Stimulated activated CD4-positive, alpha-beta T cell treated with anti-CD3 and anti-CD28 coated beads, Interleukin-12 subunit alpha, Interleukin-12 subunit beta, amount 100 ng/mL, for 48 hours (primary cell): ENCODE measurements at places on chromosomes 5 and 9.

DNA sequence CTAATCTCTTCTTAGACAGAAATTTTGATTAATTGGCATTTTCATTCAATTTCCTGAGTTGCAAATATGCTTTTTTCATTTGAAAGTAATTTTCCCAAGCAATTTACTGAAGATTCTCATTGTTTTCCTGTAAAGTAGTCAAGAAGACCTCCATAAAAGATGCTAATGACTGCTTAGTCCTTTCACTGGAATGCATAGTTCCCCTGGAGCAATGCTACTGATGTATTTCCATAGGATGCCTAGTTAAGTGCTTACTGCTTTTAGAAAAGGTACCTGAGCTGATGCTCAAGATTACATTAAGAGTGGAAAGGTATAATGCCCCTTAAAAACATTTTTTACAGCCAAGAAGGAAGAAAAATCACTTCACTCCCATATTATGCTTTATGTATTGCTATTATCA lies 109.2 kb upstream of the EMB start:
- no peak for DNase-seq

- DNase-seq = no peak
These were observed 47.6 kb downstream of the ZSWIM6 start for GRCh38 chr5:61379677-61380076.

GRCh38 chr5:69050214-69050613 lies 43.6 kb upstream of the SLC30A5 start:
- no peak for DNase-seq

DNA sequence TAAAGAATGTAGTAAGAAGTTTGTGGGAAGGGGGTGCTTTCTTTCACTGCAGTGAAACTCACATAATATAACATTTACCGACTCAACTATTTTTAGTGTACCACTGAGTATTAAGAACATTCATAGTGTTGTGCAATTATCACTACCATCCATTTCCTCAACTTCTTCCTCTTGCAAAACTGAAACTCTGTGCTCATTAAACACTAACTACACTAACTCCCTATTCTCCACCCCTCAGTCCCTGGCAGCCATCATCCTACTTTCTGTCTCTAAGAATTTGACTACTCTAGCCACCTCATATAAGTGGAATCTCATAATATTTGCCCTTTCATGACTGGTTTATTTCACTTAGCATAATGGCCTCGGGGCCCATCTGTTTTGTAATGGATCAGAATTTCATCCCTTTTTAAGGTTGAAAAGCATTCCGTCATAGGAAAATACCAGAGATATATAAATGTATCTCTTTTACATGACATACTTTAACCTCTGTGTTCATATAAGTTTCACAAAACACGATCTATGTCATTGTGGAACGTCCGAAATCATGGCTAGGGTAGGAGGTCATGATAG lies 56.3 kb upstream of the DIRAS2 start:
- DNase-seq = no peak

- peak; percentile 33 for DNase-seq
These were observed 16.5 kb downstream of the ASS1 start for GRCh38 chr9:130461218-130461630.

GRCh38 chr5:78787783-78788182 lies 139.2 kb upstream of the LHFPL2 start:
- DNase-seq = no peak

- DNase-seq = no peak
These were observed 16.2 kb downstream of the GDF9 start for GRCh38 chr5:132850066-132850465.

DNA sequence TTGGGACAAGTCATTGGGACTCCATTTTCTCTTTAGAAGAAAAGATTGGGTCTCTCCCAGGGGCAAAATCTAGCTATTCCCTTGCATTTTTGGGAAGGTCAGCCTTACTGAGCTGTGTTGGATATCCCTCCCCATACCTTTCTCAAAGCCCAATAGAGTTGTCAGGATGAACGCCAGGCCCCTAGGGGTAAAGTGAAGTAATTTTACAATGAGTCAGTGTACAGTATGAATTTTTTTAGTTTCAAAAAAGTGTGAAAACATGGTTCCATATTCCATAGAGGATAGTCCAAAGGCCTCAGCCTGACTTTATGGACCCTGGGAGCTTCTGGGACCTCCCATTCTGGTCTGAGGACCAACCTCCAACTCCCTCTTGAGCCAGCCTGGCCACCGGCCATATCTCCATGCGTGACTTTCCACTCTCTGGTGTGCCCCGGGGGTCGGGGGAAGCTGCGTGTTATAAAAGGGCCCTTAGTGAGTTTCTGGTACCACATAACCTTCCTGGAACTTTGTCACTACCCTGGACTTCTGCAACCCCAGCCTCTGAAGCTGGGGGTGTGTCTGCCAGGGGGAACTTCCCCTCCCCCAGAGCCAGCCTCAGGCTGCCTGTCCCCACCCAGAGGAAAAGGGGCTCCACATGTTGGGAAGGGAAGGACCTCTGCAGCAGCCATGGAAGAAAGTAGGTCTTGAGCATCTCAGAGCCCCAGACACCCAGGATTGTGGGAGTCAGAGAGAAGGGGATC lies 52.4 kb upstream of the SYNPO start:
- DNase-seq = no peak

DNA sequence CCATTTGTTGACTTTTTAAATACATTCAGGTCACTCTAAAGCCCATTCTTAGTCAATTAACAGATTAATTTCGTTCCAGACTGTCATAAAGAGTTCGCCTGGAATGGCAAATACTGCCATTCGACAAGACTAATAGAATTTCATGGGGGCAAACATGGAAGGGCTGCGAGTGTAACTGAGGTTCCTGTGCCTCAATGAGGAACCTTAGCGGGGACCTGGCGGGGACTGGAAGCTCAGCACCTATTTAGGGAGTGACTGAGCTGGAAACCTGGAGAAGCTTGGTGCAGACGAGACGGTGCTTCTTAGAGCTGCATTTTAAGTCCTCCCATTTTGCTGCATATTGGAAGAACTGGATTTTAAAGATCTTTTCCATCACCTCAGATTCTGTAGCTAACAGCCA lies 3.4 kb downstream of the VCAN start:
- DNase-seq = no peak

DNA sequence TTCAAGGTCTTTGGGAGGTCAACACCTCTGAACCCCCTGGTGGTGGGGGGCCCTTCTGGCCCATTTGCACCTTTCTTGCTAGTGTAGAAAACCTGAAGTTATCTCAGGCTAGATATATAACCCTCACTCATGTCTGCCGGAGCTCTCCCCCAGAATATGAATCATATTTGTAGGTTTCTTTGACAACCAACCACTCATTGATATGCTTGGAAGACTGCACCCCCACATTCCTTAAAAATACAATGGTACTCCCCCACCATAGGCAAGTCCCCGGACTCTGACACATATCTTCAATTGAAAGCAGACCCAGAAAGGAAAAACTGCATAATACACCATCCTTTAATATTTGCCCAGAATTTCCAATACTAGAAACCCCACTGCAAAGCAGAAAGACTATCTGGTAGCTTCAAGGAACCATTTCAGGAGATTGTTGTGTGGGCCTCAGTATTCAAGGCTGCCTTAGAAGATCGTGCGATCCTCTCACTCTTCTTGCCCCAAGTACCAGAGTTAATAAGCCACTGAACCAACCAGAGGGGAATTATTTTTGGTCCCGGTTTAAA lies 978 bp upstream of the UBE2B start:
- DNase-seq = no peak

- DNase-seq = no peak
These were observed 56.4 kb downstream of the NSD1 start for GRCh38 chr5:177189965-177190364.

GRCh38 chr9:21831841-21832509 lies 29.5 kb downstream of the MTAP start:
- peak; percentile 27 for DNase-seq

DNA sequence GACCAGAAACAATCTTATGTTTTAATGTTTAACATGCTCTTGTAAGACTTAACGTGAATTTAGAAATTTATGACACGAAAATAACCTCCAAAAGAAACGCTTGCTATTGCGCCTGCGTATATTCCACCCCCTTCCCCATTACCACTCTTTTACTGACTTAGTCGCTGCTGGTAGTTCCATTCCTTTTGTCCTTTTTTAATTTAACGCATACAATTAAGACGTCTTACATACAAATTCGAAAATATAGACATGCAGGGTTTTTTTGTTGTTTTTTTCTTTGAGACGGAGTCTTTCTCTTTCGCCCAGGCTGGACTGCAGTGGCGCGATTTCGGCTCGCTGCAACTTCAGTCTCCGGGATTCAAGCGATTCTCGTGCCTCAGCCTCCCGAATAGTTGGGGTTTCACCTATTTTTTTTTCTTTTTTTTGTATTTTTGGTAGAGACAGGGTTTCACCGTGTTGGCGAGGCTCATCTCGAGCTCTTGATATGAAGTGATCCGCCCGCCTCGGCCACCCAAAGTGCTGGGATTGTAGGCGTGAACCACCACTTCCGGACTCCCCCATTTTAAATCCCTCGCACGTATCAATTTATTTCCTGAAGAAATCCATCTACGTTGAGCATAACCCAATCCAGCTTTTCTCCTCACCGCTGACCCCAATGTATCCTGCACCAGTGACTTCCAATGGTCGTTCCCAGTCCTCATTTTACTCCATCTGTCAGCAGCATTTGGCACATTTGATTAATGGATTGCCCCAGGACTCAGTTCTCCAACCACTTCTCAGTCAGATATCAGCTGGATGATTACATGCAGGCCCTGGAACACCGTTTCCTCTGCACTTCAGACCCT lies 684 bp upstream of the MED7 start:
- no peak for DNase-seq

- DNase-seq = no peak
These were observed 416.4 kb upstream of the IRX1 start for GRCh38 chr5:3179220-3179619.

- no peak for DNase-seq
These were observed 29.4 kb downstream of the TNPO1 start for GRCh38 chr5:72845889-72846288.

- DNase-seq = no peak
These were observed 29.2 kb upstream of the ARHGEF28 start for GRCh38 chr5:73596705-73597328.

GRCh38 chr5:67720162-67720772 lies 495.3 kb upstream of the PIK3R1 start:
- no peak for DNase-seq

GRCh38 chr5:95331358-95331757 lies 46.5 kb upstream of the MCTP1 start:
- DNase-seq = no peak

DNA sequence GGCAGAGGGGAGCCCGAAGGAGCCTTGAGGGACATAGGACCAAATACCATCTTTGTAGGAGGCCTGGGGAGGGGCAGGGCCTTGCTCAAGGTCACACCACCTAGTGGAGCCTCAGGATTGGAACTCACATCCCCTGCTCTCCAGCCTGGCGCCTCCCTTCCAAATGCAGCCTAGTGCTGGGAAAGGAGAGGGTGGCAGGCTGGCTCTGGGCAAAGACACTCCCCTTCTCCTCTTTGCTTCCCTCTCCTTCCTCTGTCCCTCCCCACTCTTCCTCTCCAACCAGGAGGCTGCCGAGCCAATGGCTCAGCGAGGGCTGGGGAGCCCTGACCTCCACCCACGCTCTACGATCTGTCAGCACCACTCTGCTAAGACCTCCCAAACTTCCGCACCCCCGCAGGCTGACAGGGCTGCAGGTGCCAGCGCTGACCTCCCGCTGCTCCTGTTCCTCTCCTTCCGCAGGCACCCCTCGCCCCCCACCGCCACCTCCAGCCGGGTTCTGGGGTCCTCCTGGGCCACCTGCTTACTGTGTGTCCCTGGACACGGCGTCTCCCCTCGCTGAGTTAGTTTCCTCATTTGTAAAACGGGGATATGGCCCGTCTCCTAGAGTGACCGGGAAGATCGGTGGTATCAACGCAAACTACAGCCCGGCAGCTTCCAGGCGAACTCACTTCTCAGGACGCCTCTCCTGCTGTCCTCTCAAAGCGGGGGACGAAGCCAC lies 52.9 kb downstream of the C9orf50 start:
- DNase-seq = no peak

GRCh38 chr5:175347931-175348330 lies 96.1 kb downstream of the DRD1 start:
- no peak for DNase-seq

DNA sequence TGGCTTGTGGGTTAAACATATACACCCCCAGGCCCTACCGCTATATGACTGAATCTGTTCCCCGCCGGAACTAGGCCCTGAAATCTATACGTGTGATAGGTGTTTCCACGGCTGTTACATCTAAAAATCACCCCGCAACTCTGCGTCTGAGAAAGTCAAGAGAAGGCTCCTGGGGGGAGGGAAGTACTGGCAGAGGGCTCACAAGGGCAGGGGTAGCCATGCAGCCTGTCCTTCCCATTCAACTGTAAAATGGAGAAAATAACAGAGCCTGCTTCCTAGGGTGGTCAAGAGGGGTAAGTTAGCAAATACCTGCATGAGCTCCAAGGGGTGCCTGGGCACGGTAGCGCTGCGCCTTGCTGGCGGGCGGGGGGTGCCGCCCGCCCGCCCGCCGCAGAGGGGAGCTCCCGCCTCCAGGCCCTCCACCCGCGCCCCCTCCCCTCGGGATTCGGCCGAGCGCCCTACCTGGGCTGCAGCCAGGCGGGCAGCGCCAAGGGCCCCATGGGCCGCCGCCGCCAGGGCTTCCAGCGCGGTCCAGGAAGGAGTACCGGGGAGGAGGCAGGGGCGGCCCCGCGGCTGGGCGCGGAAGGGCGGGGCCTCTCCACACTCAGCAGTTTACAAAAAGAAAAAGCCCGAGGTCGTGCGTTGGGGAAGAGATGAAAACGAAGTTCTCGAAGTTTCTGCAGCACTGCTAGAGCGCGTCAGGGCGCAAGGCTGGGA lies at the start of gene HACD4:
TSS of gene HACD4 (minus strand) at position 550 of the 717 bp plus-strand sequence. CDS start at position 500, 50 bp downstream.
- peak; percentile 34 for DNase-seq

DNA sequence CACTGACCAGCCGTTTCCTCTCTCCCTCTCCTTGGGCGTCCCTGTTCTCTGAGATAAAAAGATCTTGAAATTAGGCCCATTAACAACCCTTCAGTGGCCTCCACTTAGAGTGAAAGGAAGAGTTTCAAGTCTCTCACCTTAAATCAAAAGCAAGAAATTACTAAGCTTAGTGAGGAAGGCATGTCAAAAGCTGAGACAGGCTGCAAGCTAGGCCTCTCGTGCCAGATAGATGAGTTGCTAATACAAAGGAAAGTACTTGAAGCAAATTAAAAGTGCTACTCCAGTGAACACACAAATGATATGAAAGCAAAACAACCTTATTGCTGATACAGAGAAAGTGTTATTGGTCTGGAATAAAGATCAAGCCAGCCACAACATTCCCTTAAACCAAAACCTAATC lies 331.3 kb upstream of the SEMA6A start:
- no peak for DNase-seq

- no peak for DNase-seq
These were observed 1468.1 kb upstream of the WWC1 start for GRCh38 chr5:166823360-166823759.

GRCh38 chr9:114849450-114849849 lies 43.6 kb upstream of the TNFSF15 start:
- DNase-seq = no peak
